ENCODE measurements at places on chromosomes 2 and 18. TPM values are rescaled to one million over a fixed set of nuclear protein-coding genes. Genes with fewer than 3 reads are reported as not detected.

The TLX2 gene
- polyA plus RNA-seq: not detected

The UGT1A10 gene
- polyA plus RNA-seq: not detected

The PHLPP1 gene
- 0.83 TPM for polyA plus RNA-seq

The SCN2A gene
- polyA plus RNA-seq: 0.06 TPM

The RIT2 gene
- not detected for polyA plus RNA-seq

The IL1RN gene
- polyA plus RNA-seq: not detected

The EPB41L3 gene
- 0.39 TPM for polyA plus RNA-seq

The HNMT gene
- polyA plus RNA-seq: not detected

The MAP2 gene
- polyA plus RNA-seq: 3.4 TPM

The KIF1A gene
- not detected for polyA plus RNA-seq

The C2orf80 gene
- not detected for polyA plus RNA-seq

The LCT gene
- not detected for polyA plus RNA-seq

The PCARE gene
- polyA plus RNA-seq: not detected

The IL1F10 gene
- polyA plus RNA-seq: not detected

The YWHAQ gene
- polyA plus RNA-seq: 200 TPM

The SLC5A7 gene
- polyA plus RNA-seq: not detected

The TCF23 gene
- not detected for polyA plus RNA-seq

The ZNF385B gene
- not detected for polyA plus RNA-seq

The VIT gene
- polyA plus RNA-seq: 0.09 TPM

The HOXD1 gene
- polyA plus RNA-seq: not detected

The CHRNG gene
- polyA plus RNA-seq: not detected
